Renal pelvis (tissue), 12 donors: ENCODE measurements at places on chromosomes 1 and 21. TPM values are rescaled to one million over a fixed set of nuclear protein-coding genes. Genes with fewer than 3 reads are reported as not detected.

DNA sequence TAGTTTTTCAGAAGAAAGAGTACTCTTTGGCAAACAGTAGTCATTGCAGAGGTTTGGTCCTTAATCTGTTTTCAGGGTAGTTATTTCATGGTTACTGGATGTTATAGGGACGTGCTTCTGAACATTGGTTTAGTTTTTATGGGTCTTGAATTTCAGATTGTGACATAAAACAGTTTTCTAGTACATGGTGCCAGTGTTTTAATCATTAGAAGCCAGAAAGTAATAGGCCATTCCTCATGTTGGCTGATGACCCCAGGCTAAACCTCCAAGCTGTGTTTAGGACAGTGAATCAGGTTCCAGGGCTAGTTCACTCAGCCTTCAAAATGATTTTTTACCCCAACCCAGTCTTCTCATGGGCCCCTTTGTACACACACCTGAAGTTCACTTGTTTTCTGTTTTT lies 73.3 kb downstream of the OLFML2B start:
- no peak for DNase-seq

DNA sequence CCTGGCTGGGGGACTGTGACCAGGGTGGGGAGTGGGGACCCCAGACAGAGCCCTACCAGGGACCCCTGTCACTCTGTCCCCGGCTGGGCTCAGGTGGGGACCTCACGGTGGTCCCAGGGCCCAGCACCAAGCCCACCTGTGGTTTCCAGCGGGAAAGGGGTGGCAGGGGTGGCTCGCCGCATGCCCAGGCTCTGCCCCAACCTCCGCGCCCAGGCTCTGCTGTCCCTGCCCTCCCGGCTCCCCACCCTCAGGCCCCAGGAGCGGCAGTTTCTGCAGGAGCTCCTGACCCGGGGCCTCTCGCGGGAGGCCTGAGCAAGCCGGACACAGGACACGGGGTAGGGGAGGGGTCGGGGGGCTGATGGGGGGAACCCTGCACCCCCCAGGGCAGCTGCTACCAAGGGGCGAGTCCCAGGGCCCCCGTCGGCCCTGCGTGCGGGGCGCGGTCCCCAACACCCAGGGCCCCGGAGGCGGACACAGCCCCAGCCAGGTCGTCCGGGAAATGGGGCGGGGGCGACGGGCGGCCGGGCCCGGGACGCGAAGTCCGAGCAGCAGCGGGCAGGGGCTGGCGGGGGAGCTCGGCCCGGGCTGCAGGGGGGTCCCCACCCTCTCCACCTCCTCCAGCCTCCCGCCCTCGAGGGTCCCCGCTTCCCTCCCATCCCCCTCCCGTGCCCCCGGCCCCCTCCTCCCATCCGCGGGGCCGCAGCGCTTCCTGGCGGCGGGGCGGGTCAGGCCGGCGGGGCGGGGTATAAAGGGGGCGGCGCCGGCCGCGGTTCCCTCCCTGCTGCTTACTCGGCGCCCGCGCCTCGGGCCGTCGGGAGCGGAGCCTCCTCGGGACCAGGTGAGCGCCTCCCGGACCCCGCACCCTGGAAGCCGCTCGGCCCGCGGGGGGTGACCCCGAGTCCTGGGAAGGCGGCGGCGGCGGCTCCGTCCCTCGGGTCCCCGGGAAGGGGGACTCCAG lies at the start of gene COL6A2:
COL6A2 (plus strand) TSS at position 777 of the 958 bp plus-strand sequence.
- DNase-seq, result peak; percentile 66

DNA sequence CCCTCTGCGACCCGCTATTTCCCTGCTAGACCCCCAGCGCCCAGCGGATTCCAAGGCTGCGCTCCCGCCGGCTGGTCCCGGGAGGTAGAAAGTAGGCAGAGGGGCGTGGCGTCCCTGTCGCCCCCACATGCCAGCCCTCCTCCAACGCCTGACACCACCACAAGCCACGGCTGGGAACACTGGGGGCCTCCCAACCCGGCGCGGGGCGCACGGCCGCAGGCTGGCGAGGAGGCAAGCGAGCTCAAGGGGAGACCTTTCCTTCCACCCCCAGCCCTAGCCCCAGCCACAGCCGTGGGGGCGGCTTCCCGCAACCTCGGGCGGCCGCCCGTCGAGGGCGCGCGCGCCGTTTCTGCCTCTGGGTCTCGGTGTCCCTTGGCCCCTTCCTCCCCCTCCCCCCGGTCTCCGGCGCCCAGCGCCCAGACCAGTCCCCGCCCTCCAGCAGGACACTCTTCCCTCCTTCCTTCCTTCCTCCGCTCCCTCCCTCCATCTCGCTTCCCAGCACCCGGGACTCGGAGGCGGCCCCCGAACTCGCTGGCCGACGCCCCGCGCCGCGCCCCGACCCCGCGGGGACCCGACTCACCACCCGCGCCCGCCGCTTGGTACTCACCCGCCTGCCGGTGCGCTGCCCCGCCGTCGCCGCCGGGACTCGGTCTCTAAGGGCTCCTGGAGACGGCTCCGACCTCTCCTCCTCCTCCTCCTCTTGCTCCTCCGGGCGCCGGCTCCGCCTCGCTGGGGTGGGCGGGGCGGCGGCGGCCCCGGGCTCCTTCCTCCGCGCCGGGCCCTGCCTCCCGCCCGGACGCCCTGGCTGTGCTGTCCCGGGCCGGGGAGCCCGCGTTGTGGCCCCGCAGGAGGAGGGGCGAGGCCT lies at the start of gene GNG12:
GNG12 (minus strand) TSS at position 731 of the 865 bp plus-strand sequence. CDS start 125,781 bp downstream, outside the sequence.
- DNase-seq, result peak; percentile 68

DNA sequence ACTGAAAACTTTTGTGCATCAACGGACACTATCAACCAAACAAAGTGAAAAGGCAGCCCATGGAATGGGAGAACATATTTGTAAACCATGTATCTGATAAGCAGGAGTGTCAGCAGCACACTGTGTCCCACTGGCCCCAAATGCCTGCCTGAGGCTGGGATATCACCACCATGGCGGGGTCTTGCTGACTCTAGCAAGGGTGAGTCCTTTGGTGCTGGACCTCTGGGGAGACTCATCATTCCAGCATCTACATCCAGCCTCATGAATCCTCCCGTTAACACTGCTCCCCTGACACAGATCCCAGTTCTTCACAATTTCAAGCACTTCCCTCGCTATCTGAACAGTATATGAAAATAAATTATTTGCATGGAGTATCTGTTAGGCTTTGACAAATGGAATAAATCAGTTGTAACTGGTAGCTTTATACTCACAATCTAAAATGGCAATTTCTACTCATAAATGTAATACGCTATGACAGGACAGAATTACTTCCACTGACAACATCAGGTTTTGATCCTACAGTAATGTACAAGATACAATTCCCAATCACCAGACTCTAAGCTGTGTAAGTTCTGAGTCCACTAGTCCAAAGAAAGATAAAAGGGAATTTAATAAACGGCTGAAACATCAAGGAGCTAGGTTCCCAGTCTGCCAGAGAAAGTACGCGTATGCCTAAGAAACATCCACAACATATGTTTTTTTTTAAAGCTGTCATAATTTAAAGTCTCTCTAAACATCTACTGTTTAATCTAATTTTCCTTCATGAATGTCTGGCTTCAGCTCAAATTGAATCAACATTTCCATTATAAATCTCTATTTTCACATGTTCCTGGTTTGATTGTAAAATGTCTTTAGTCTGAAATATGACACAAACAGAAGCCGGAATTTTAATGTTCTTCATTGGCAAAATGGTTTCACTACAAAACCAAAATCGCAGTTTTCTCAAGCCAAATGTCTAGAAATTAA lies 95.1 kb downstream of the SIPA1L2 start:
- peak; percentile 26 for DNase-seq

DNA sequence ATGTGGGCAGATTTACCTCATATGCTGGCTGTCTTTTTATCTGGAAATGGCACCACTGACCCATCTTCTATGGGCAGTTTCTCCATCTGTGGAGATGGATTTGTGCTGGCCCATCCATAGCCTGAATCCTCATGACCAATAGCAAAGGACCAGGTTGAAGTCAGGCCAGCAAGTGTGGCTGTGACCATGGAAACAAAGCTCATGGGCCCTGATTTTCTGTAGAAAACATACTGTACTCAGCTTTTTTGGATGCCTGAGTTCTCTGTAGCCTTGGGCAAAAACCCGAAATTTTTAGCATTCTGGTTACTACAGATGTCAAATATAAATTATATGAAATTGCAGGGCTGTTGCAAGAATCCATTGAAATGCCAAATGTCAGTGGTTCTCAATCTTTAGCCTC lies 155.0 kb downstream of the PLXNA2 start:
- DNase-seq, result no peak

DNA sequence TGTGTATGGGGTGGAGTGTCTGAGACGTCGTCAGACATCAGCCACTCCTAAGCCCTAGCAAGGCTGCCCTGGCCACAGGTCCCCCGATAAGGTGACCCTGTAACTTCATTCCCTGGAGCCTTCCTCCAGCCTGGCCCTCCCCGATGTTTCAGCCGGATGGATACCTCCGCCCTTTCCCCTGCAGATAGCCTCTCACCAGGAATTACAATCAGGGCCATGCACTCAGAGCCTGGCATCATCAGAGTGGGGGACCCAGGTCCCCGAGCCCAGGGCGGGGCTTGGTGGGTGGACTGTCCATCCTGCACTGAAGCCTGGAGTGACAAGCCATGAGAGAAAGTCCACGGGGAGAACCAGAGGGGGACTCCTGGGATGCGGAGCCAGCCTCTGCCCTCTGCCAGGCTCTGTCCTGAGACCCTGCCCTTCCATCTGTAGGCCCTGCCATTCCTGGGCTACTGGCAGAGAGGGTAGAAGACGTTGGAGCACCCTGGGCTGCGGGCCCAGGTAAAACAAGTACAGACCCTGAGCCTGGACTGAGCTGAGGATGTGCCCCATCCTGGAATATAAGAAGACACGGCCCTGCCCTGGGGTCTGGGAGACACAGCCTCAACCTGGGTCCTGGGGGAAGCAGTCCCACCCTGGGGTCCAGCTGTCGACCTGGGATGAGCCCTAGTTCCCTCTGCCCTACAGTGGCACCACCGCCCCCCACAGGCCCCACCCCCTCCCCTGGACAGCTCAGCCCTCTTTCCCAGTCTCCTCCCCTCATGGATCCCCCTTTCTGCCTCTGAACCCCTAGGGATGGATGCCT lies 16.8 kb upstream of the ARF1 start:
- no peak for DNase-seq

GRCh38 chr1:172960019-172960418 lies 90.7 kb downstream of the TNFSF18 start:
- DNase-seq, result no peak

DNA sequence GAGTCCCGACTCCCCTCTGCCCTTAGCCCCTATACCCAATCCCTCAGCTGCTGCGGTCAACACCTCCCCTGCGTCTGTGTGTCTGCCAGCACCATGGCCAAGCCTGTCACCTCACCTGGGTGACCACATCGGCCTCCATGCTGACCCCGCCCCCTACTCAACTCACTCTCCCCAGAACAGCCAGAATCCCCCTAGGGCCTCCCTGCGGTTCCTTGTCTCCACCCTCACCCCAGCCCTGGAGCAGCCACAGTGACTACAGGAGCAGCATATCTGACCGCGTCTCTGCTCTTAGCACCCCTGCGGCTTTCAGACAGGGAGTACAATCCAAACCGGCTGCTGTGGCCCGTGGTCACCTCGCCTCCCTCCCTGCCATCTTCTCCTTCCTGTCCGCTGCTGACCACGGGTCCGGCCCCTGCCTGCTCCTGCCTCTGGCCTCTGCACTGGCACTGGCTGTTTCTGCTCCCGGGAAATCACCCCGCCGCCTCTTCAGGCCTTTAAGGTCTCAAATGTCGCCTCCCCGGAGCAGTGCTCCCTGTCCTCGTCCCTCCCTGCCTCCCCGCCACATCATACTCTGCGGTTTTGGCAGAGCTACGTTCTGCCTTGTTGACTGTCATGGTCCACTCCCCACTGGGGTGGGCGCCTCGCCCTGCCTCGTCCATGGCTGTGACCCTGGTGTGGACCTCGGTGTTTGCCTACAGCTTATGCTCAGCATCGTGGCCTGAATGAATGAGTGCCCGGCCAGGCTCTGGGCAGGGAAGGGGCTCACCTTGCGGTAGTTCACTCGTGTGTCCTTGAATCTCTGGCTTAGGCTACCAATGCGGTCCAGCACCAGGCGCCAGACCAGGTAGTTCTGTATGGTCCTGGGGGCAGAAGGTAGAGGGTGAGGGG lies 11.1 kb downstream of the PRXL2B start:
- DNase-seq, result no peak

DNA sequence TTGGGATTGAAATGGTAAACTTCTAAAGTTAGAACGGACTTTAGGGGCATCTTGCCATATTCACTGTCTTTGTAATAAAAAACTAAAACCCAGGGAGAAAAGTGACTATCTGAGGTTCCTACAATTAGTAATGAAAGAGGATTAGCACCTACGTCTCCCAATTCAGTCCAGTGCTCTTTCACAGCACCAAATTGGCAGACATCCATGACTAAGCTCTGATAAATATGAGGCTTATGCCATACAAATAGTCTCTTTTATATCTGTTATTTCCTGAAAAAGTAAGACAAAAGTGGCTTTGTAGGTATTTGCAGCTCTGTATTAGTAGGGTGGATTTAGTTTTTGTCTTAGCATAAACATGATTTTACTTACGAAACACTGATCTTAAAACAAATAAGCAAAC lies 315.0 kb upstream of the NRIP1 start:
- no peak for DNase-seq

GRCh38 chr1:204988196-204988595 lies 54.8 kb upstream of the CNTN2 start:
- no peak for DNase-seq

DNA sequence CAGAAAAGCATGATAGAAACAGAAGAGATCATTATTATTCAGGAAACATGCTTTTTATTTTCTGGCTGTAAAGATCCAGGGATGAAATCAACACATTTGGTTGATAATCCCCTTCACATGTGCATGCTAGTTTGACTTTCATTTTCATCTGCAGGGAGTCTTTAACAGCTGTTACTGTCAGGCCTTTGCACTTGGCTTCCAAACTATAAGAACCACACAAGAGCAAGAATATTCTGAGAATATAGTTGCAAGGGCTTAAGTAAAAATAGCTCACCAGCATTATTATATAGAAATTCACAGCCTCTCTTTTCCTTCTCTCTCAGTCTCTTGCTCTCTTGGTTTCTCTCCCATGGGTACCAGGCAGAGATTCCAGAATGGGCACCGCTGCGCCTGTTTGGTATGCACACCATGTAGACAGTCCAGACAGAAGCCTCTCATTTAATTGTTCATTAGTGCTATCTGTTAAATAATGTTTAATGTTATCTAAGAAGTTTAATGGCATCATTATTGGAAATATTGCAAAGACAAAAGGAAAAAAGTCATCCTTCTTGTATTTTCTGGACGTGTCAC lies 622.3 kb upstream of the PLXNA2 start:
- DNase-seq, result no peak

The BGLAP gene
- polyA plus RNA-seq, result 1.7 TPM
